ENCODE measurements at places on chromosomes 7 and 10.

- no peak for DNase-seq
Observed at GRCh38 chr10:70192326-70192968, 22.1 kb upstream of the SAR1A start.

DNA sequence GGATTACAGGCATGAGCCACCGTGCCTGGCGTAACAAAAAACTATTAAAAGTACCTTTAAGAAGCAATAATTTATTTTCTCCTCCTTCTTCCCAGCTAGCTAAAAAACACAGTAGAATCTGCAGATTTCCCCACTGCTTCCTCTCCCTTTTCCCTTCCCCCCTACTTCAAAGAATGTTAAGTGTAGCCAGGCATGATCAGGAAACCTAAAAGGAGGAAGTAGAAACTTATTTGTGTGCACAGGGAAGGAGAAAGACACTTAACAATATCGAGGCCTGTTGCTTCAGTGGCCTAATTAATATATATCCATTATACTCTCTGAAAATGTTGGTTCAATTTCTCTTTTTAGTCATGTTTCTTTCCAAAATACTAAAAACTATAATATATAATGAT, 127.7 kb downstream of the NRBF2 start:
- DNase-seq: no peak

- DNase-seq: no peak
Observed at GRCh38 chr7:116030651-116031276, at the start of gene TFEC. TSS of gene TFEC (minus strand) at chr7:116030763. CDS start at chr7:115984441, 46,322 bp downstream.

GRCh38 chr10:25675615-25676014, 258.4 kb upstream of the MYO3A start:
- no peak for DNase-seq

DNA sequence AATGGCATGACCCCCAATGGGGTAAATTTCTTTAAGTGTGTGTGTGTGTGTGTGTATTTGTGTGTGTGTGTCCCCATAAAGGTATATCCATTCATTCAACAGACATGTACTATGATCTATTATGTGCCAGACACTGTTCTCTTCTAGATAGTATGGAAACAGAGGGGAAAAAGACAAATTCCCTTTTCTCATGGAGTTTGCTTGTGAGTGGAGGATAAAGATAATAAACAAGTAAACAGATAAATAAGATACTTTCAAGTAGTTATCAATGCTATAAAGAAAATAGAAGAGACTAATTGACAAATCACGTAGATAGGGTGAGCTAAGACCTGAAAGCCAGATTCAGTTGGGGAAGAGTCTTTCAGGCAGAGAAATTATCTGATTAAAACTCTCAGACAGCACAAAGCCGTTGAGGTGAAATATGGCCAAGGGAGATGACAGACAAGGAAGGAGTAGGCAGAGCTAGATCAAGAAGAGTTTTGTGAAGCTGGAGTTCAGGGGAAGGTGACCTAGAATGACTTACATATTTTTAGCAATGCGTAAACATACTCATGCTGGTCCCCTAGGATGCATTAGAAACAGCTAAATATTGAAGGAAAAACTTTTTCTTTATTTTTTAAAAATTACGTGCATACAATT, 45.2 kb upstream of the DMTF1 start:
- no peak for DNase-seq

GRCh38 chr7:92584953-92585352, 5.2 kb downstream of the FAM133B start:
- no peak for DNase-seq

DNA sequence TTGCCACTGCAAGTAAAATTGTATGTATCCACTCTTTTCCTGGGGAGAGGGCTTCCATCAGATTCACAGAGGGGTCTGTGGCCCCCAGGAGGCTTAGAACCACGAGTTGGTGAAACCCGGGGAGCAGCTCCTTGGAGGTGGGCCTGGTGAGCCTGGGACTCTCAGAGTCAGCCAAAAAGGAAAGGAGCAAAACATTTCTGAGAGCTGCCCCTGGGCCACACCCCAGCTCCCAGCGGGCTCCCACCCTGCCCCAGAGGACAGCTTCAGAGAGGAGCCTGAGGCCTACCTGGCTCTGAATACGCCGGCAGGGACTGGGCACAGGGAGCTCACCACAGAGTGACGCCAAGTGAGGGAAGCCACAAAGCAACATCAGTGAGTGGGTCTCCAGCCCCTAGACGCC, 56.9 kb downstream of the SH3PXD2A start:
- no peak for DNase-seq

DNA sequence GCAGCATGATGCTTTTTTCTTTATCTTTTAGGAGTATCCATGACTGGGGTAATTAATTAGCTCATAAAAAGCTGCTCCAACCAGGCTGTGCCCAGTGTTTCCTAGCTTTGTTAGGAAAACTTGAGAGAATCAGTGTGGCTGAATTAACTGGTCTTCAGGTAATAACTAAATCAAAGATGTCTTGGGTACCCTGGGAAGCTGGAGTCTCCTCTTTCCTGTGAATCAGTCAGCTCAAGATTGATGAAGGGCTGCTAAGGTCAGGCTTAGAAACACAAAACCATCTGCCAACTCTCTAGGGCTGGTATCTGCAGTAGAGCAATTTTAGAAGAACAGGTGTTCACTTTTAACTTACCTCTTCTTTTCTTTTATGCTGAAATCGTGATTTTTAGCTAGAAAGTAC, 21.4 kb upstream of the ATOH7 start:
- DNase-seq: no peak

GRCh38 chr10:52334595-52334994, 20.5 kb downstream of the DKK1 start:
- DNase-seq: peak; percentile 19

DNA sequence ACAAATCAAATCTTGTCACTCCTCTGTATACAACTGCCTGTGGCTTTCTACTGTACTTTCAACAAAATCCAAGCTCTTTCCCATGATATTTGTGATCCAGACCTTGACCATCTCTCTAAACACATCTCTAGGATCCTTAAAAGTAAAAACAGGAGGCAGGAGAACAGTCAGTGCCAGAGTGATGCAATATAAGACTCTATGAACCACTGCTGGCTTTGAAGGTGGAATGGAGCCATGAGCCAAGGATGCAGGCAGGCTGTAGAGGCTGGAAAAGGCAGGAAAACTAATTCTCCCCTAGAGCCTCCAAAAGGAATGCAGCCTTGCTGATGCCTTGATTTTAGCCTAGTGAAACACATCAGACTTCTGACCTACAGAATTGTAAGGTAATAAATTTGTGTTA, 45.5 kb upstream of the LRRN3 start:
- DNase-seq: no peak

GRCh38 chr7:72161534-72161933, 250.6 kb downstream of the CALN1 start:
- no peak for DNase-seq

DNA sequence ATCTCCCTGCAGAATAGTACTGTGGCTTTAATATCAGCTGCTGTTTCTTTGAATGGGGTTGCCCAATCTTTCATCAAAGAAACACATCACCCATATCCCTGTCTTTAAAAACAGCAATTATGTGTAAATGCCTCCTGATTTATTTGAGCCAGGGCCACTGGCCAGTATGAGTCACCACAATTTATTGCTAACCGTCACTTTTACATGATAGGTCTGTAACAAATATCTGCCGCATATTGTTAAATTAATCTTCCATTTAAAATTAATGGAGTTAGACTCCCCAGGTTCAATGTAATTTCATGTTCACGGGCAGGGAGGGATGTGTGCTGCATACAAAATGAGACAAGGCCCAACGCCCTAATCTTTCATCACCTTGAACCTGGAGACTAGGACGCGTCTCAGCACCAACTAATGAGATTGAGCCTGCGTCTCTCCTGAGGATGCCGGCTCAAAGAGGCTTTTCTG, 673.4 kb downstream of the AUTS2 start:
- DNase-seq: peak; percentile 68

- DNase-seq: no peak
Observed at GRCh38 chr10:5604961-5605360, 61.4 kb downstream of the ASB13 start.

DNA sequence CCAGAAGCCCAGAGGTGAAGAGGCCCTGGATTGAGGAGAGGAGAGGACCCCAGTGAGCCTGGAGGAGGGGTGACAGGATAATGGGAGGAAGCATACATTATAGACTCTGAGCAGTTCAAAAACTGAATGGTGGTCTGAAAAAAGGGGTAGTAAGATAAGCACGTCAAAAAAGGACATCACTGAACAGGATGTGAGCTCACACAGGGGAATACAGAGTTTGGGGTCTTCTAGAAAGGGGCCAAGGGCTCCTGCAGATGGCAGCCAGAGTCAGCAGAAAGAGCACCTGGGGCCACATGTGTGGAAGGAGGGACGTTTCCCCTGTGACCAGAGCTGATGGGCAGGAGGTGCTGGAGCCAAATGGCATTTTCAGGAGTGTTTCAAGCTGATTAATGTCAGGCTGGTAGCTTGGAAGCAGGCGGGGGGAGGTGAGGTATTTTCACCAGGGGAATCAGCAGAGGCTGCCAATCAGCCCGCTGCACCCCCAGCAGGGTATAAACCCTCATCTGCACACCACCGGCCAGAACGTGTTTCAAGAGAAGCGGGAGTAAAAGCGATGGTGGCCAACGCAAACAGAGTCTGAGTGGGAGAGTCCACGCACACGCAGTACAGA, 85.8 kb downstream of the TNS3 start:
- no peak for DNase-seq

GRCh38 chr10:58725901-58726300, 213.2 kb downstream of the BICC1 start:
- no peak for DNase-seq

GRCh38 chr10:6729861-6730344, 149.8 kb upstream of the PRKCQ start:
- no peak for DNase-seq

- no peak for DNase-seq
Observed at GRCh38 chr7:148697256-148698006, 1.3 kb upstream of the CUL1 start.

DNA sequence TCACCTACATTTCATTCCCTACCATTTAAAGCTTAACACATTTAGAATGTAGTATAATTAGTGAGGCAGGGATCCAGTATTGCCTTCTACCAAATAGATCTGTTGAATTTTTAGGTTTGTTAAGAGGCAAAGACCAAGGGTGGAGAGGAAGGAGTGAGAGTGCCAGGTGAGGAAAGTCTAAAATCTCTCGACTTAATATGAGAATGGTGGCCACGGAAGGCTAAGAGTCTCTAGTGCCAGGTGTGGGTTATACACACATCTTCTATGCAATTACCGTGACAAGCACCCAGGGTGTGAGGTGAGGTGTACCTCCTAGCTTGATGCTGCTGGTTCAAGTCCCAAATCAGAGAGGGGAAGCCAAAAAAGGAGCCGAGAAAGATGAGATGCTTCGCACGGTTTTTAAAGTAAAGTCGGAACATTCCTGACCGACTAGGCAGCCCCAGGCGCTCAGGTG, 439 bp downstream of the IQUB start:
- no peak for DNase-seq

DNA sequence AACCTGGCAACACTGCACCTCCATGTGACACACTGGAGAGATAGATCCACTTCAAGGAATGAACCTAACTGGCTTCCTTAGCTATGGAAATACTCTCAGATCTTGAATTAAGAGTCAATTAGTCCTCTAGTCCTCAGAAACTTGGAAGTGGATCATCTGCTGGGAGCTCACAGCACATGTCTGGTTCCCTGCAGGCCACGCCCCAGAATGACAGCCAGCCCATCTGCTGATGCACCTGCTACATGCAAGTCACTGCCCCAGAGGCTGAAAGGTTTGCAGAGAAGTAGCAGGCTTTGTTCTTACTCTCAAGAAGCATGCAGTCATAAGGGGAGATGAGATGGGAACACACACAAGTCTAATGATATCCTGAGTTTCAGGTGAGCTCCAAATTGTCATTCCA, 275.9 kb downstream of the SKAP2 start:
- DNase-seq: no peak

DNA sequence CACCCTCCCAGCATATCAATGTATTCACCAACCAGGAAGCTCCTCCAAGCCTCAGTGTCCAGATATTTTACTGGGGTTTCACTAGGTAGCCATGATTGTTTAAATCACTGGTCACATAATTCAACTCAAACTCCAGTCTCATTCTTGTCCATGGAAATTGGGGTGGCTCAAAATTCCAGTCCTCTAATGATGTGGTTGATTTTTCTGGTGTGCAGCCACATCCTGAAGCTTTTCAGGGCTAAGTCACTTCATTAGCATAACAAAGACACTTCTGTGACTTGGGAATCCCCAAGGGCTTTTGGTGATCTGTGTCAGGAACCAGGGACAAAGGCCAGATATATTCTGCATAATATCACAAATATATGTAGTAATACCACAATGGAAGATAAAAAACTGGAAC, 786.9 kb upstream of the IGFBP3 start:
- DNase-seq: no peak

GRCh38 chr10:88254091-88254490, 329.0 kb downstream of the RNLS start:
- DNase-seq: peak; percentile 24

- no peak for DNase-seq
Observed at GRCh38 chr10:66844176-66844942, 81.5 kb upstream of the LRRTM3 start.

DNA sequence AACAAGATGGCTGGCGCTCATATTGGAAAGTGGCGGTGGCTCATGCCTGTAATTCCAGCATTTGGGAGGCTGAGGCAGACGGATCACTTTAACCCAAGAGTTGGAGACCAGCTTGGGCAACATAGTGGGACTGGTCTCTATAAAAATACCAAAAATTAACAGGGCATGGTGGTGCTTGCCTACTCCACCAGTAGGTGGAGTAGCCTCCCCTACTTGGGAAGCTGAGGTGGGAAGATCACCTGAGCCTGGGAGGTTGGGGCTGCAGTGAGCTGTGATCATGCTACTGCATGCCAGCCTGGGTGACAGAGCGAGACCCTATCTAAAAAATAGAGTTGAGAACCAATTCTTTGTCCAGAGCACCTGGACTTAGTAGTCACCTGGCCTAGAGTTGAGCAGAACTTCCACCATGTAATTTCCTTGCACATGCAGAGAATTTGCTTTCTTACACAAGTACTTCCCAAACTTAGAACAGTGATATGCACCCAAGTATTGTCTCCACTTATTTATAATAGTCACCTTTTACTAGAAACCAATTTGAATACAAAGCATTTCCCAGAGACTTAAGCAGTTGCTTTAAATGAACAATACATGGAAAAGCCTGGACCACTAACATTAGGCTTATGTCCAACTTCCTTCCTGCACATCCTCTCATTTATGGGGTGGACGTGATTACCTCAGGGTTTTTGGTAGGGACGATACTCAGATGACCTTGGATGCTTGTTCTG, 15.9 kb downstream of the LAMB4 start:
- DNase-seq: no peak

DNA sequence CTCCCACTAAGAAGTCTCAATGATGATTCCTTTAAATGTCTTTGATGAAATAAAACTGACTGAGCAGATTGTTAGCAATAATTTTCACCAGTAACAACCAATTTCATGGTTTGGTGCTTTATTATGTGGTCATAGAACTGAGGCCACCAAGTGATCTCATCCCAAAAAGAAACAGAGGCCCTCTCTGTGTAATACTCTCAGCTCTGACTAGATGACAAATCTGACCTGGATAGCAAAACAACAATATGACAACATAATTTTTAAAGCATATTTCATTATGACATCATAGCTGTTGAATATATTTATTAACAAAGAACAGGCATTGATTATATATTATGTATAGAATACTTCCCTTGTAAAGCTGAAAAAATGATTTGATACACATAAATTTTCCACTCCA, 5.9 kb downstream of the SEMA3E start:
- no peak for DNase-seq

Data from LoVo (cell line).